ENCODE measurements at places on chromosomes 3 and 15.

DNA sequence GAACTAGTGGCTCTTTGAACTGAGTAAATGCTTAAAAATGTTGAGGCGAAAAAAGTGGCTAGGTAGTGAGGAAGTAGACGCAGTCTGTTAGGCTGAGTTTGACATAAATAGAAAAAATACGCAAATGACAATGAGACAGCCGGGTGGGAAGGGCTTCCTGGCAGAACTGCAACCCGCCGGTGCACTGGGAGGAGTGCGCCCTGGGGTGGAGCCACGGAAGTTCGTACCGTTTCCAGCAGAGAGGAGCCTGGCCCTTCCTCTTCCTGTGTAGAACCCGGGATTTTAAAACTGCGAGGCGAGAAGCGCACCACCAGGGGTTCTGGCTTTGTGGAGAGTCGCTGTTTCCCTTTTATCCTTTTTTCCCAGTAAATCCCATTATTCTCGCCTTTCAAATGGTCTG, 602.6 kb downstream of the PYDC2 start:
- DNase-seq = no peak

GRCh38 chr3:32857921-32858320, 40.1 kb downstream of the TRIM71 start:
- DNase-seq = no peak

GRCh38 chr3:166444336-166444735, 607.1 kb upstream of the BCHE start:
- DNase-seq = no peak

- no peak for DNase-seq
Observed at GRCh38 chr3:37945807-37946530, 44.6 kb upstream of the VILL start.

DNA sequence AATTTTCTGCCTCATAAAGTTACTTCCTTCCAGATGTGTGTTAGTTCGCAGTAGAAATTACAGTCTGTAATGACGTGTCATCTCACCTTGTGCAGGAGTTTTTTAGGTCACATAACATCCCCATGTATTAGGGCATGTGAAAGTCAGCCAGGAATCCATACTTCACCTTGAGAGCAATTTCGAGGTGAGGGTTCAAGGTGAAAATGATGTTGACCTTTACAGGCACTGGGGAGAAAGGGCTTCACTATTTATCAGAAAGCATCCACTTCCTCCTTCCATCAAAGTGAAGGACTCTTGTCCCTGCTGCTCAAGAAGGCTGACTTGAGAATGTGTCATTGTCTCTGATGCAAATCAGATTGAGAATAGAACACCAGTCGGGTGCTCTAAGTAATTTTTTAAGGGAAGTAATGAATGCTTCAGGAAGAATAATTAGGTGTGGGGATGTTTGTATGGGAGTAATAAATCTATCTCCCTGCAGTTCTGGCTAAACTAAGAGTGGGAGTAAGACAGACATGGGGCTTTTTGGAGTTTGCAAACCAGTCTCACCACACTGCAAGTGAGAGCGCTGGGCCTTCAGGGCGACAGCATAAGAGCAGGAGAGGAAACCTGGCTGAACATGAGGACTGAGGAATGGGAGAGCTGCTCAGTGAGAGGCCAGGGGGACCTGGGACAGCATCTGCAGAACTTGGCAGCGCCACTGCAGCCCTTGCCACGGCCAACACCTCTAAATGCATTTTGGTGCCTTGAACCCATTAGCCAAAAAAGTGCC, 85.9 kb upstream of the IL12A start:
- no peak for DNase-seq

DNA sequence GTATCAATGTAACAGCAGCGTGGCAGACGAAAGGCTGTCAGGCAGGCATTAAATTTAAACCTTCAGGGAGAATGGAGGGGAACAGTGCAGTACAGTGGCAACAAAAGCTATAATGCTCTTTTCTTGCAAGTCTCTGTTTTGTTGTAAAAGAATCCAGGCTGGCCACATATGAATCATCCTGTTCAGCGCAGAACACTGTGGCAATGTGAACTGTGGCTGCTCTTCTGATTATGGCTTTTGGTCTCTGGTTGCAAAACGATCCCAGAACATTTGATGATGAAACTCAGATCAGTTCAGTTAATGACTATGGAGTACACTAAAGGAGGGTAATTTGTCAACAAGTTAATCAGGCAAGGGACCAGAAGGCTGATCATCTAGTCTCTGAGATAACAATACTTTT, 219.7 kb upstream of the SGO1 start:
- DNase-seq = peak; percentile 64

- DNase-seq = no peak
Observed at GRCh38 chr3:188239035-188239434, 85.1 kb downstream of the LPP start.

DNA sequence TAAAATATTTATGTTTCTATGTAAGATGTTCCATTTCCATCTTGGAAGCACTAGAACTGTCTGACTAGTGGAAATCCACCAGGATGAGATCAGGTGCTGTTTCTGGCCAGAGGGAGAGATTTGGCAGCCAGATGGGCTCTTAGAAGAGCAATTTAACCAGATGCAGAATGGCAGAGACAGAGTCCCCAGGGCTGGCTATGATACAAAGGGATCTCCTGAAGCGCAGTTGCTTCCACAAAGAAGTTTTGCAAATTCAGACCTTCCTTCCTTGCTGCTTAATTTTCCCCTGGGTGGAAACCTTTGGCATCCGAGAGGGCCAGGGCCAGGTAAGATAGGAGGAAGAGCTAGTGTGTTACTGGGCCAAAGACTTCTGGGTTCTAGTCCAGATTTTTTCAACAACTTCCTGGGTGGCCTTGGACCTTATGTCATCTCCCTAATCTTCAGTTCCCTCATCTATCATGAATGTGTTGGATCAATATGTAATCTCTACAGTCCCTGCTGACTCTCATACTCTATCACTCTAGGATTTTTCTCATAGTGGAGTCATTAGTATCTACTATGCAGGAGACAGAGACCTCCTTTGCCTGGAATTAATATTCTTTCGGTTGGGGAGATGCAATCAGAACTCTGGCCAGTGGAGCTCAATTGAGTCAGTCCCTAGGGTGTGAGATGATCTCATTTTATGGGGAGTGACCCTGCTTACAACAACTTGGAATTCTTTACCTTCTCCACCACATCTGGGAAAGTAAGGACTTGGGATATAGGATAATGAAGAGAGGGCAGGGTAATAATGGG, 41.1 kb upstream of the NDUFB4 start:
- DNase-seq = no peak

GRCh38 chr3:196617256-196617655, 22.2 kb upstream of the NRROS start:
- DNase-seq = no peak

DNA sequence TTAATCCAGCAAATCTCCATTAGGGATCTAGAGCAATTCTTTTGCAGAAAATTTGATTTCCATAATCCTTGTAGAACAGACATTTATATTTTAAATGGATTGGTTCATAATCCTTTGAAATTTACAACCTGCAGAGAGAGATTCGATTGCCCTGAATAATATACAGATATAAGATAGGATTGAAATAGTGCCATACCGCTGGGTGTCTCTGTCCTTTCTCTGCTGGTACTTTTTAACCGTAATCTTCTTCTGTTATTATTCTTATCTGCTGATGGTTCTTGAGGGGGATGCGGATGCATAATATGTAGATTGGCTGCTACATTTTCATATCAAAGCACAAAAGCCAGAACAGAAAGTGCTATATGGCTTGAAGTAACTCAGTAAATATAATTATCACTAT, 182.2 kb downstream of the CFAP20DC start:
- DNase-seq = no peak

DNA sequence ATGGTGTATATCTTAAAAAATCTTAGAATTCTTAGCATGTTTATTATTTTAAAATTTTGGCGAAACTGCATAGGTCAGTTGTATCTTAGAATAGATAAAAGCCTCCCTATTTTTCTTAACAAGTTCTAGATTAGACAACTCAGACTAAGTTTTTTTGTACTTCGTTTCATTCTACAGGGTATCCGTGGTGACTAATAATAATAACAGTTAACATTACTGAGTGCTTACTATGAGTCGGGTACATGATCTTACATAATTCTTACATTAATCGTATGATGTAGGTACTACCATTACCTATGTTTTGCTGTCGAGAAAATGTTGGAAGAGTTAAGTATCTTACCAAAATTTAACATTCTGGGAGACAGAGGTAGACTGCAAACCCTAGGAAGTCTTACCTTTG, 60.7 kb downstream of the UBE2E2 start:
- DNase-seq = no peak

- DNase-seq = no peak
Observed at GRCh38 chr3:8775602-8776001, 6.2 kb upstream of the OXTR start.

GRCh38 chr3:69748503-69748902, 9.2 kb downstream of the MITF start:
- no peak for DNase-seq

DNA sequence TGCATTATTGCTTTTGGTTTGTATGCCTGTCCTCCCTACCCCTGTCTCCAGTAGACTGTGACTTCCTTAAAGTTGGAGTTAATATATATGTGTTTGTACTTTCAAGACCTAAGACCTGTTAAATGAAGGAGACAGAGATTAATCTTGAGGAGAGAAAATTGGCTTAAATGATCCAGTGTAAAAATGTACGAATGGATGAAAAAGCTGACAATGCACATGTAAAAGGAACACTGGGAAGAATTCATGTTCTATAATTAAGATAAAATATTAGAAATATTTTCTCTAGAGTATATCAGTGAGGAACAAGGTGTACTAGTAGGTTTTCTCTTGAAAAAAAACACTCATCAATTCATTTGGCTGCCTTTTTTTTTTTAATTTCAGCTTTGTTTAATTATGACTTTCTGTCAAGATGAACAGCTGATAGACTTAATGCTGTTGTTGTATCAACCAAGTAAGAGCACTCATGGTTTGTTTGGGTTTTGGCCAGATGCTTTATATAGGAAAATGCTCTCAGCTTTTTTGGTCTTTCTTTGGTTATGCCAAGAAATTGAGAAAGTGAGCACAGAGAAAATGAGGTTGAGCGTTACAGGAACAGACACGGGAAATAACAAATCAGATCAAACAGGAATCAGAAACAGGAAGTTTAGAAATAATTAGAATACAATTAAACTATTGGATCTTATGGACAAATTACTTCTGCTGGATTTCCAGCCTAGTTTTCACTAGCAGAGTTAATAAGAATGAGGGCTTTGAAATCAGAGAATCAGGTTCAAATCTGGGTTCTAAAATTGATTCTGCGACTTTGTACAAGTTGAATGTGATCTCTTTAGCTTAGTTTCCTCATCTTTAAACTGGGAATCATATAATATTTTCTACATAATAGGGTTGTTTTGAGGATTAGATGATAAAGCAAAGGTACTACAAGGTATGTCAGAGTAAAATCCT, 38.3 kb upstream of the AADAC start:
- DNase-seq = no peak

DNA sequence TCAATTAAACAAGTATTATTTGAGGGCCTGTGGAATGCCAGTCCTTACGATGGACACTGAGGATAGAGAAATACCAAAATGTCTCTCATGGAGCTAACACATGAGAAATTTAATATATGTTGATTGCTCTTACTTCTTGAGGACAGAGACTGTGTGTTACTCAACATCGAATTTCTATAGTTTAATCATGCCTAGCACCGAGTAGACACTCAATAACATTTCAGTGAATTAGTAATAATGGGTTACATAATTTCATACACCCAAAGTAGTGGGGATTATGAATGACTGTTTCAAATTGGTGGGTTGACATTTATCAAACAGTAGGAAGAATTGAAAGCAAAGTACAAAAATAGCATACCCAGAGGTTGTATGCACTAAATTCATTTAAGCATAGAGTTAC, 11.2 kb downstream of the FMN1 start:
- DNase-seq = no peak

DNA sequence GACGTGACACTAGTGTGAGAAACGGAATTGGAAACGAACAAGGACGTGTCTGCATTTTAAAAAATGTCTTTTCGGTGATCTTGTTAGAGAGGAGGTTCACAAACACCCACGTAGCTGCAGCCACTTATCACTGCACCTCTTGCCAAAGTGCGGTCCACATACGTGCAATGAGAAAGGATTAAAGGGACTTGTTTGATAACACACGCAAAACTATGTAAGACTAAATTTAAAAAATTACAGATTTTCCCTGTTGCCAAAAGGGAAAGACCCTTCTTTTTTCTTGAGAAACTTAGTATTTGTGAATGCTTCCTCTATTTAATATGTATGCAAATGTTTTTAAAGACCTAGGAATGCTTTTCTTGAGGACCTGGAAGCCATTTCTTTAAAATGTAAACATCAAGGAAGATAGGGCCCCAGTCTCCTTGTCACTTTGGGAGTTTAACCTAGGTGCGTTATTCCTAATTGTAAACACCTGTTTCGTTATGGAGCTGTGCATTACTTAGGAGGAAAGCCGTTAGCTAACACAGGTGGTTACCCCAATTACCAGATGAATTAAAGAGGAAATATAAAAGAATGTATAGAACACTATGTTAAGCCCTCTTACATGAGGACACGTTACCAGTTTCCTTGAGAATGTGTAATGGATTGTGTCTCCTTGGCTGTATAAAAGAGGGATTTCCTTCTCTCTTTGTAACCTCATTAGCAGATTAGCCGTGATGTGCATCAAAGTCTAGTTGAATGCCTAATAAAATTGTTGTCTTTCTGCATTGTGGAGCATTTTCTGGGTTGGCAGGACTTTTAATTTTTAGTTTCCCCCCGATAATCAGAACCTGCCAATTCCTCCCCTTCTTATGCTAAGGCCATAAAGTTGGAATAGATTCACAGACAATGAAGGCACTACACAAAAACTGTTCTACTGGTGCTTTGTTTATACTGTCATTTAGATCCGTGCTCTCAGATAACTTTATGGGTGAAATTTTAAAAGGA, 1.0 kb downstream of the LEKR1 start:
- DNase-seq = no peak

GRCh38 chr15:101242999-101243336, 8.9 kb downstream of the CHSY1 start:
- DNase-seq = no peak

GRCh38 chr3:170056710-170057454, 19.1 kb downstream of the GPR160 start:
- DNase-seq = no peak

DNA sequence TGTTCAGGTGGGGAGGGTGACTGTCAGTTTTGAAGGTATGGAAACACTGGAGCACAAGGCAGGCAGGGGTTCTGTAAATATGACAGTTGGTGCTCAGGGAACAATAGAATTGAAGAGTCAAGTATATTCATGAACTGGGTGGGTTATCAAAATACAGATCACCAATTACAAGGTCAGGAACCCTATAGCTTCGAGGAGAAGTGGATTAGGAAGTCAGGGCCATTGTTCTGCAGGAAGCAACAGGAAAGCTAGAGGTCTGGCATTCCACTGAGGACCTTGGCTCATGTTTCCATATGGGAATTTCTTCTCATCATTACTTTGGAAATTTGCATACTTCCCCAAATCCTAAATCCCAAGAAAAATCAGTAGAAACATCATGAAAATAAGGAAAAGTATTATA, 125.9 kb downstream of the MYRIP start:
- DNase-seq = no peak

DNA sequence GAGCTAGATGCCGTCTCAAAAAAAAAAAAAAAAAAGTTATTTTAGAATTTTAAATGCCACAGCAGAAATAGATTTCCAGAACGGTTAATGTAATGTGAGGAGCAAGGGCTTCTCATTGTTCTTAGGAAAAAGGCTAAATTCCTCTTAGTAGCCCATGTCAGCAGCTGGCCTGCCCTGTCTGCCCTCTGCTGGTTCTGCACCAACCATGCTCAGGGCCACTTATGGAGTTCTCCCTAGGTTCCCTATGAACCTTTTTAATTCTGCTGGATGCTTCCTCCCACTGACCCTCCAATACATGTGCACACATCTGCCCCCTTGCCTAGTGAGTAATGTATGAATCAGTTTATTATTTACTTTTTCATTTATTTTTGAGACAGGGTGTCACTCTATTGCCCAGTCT, 32.2 kb upstream of the DPPA4 start:
- DNase-seq = no peak

Data from fibroblast of skin of left biceps (primary cell).